ENCODE measurements at places on chromosomes 7 and 10.

DNA sequence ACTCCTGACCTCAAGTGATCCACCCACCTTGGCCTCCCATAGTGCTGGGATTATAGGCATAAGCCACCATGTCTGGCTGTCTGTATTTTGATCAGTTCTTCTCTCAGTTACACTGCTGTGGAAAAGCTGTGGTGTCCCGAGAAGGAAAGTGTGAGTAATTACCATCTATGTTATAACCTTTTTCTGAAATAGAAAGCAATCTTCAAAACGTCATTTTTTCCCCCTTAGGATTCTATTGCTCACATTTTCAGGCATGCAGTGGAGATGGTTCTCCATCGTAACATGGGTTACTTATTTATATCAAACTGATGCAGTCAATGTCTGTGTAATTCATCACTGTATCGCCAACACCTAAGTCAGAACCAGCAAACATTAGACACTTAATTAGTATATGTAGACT lies 103.5 kb upstream of the FAM3C start:
- no peak for DNase-seq

- no peak for DNase-seq
Measured at GRCh38 chr7:22193450-22193983, 163.4 kb downstream of the RAPGEF5 start.

- peak; percentile 95 for DNase-seq
Measured at GRCh38 chr10:72133517-72133916, 45.2 kb upstream of the SPOCK2 start.

DNA sequence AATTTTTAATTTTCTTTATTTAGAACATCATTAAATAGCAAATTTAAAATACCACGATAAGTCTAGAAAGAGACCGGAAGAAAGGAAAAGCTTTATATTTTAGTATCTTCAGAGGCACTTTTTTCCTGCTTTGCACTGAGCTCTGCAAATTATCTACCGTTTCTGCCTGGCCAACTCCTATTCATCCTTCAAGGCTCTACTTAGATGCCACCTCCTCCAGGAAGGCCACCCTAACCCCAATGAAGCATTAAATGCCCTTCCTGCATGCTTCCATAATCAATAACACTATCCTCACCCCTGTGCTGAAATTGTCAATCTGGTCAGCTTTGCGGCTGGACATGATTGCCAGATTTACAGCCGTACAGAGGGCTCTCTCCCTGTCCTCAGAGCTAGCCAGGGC lies 141.8 kb upstream of the CHST15 start:
- no peak for DNase-seq

- DNase-seq = no peak
Measured at GRCh38 chr10:48227213-48227612, 47.3 kb downstream of the FRMPD2 start.

GRCh38 chr7:20784388-20785156 lies 2.1 kb downstream of the SP8 start:
- DNase-seq = no peak

- no peak for DNase-seq
Measured at GRCh38 chr10:44234483-44234875, 150.4 kb downstream of the CXCL12 start.

DNA sequence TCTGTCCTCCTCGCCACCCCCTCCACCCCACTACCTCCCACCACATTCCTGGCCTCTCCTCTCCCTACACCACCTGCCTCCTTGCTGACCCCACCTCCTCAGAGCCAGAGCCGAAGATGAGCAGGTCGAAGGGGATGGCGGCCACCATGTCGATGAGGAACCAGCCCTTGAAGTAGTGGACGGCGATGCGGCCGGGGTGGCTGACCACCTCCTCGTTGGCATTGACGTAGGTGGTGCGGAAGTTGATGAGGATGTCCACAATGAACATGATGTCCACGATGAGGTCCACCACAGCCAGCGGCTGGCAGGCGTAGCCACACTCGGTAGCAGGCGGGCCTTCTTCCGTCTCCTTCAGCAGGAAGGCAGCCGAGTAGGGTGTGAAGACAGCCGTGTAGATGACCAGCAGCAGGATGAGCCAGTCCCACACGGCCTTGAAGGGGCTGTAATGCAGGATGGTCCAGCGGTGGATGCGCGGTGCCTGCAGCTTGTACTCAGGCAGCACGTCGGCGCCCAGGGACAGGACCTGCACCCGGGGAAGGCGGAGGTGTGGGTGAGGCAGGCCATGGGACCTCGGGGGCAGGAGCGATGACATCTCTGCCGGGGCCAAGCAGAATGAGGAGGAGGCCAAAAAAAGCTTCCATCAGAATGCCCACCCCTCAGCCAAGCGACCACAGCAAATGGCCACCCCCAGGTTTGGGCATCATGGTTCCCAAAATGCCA lies 25.6 kb downstream of the KCNH2 start:
- no peak for DNase-seq

DNA sequence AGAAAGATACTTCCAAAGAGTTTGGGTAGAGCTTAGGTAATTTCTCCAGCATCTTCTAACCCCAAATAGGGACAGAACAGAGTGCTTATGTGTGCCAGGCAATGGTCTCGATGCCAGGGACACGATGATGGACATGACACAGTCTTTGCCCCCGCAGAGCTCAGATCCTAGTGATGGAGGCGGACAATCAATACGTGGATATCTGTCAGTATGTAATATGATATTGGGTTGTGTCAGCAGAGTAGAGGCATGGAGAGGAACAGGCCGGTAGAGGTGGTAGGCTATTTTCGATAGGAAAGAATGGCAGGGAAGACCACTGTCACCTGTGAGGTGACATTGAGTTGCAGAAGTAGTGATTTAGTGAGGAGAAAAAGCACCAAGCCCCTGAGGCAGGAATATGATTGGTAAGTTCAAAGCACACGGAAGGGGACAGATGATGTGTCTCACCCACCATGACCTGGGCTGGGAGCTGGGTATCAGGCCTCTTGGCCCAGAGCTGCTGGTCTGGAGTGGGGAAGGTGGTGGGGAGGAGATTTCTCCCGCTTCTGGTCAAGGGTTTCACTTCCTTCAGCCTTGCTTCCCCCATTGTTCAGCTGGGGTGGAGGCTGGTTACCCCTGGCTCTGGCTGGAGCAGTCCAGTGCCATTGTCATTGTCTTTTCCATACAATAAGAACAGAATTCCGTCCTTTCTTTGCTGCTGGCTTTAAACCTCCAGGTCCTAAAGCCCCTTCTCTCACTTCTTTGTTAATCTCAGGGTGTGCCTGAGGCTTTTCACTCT lies 36.0 kb upstream of the SRGN start:
- no peak for DNase-seq

DNA sequence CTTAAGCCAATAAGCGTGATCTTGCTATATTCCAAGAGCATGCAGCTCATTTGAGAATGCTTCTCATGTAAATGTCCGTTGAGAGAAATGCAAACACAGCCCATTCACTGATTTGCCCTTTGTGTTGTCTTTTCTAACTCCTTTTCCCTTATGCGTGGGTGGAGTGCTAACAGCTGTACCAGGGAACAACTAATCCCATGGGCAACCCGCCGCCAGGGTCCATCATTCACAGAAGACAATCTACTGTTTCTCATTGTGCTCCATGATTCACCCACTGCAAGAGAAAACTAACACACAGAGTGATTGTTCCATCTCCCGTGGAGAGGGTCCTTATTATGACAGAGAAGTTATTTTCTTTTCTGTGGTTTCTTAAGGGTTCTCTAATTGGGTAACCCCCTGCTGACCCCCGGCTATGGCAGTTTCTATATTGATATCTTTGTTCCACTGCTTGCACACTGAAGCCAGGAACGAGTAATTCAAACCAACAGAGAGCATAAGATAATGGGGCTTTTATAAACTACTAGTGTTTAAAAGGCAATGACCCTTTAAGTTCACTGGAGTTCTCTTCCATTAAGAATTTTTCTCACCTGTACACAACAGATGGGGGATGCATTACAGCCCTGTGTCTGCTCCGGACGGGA lies 298.7 kb downstream of the BAMBI start:
- no peak for DNase-seq

DNA sequence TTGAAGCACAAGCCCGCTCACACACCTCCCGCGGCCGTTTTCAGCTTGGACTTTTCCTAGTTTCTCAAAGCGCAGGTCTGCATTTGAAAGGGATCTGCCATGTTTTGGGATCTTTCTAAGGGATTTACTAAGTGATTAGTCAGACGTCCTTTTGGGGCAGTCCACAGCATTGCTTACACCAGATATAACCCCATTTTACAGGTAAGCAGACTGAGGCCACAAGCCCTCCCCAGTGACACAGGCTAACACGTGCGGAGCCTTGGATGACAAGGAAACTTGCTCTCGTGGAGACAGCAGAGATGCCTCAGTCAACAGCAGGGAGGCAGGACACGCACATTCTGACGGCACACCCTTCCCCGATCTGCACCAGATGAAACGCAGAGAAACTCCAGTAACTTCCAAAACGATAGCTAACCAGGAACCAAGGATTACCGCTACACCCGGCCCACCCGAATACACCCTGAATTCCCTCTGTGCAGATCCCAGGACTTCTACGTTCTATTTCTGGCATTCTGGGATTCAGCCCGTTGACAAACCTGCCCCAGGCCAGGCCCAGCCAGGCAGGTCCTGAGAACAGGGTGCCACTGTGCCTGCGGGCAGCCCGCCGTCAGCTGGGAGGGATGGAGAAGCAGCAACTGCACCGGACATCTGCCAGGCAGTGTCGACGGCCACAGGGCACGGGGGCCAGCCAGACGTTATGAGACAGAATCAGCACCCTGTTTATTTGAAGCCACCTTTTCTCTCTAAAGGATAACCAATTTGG lies 27.9 kb downstream of the FOXL3 start:
- no peak for DNase-seq

GRCh38 chr7:25857376-25858067 lies 294.5 kb upstream of the NFE2L3 start:
- no peak for DNase-seq

- no peak for DNase-seq
Measured at GRCh38 chr7:159017210-159017609, 127.5 kb downstream of the VIPR2 start.
